ENCODE measurements at places on chromosomes 12 and 14.

GRCh38 chr14:95663226-95663797, 22.9 kb upstream of the TCL1B start:
- DNase-seq: no peak

DNA sequence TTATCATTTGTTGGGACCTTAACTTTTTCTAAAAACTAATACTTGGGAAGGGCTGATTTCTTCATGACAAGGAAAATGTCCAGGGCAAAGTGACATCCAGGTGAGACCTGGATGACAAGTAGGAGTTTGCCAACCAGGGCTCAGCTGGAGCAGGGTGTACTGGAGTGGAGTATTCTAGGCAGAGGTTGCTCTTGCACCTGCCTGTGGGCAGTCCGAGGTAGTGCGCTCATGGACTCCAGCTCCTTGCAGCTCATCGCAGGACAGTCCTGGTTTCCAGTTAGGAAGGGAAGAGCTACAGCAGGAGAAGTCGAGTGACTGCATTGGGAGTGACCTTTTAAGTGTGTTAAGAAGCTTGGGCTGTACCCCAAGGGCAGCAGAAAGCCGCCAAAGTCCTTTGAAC, 175.9 kb downstream of the PELI2 start:
- DNase-seq: no peak

- no peak for DNase-seq
Observed at GRCh38 chr12:69141074-69141473, 98.3 kb upstream of the CPSF6 start.

DNA sequence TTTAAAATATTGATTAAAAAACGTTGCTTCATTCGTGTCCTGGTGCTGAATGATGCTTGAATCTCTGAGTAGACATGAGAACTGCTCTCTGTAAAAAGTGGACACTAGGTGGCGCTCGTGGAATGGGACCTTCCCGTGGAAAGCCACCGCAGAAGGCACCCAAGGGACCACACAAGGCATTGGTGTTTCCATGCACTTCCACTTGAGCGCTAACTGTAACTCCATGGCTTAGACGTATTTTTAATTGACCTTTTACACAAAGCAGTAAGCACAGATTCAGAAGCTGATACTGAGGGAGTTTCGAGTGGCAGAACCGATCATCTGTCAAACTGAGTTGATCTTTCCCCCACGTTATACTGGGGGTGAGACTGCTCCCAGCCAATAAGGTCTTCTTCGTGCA, 135.3 kb downstream of the PRKCH start:
- peak; percentile 58 for DNase-seq

DNA sequence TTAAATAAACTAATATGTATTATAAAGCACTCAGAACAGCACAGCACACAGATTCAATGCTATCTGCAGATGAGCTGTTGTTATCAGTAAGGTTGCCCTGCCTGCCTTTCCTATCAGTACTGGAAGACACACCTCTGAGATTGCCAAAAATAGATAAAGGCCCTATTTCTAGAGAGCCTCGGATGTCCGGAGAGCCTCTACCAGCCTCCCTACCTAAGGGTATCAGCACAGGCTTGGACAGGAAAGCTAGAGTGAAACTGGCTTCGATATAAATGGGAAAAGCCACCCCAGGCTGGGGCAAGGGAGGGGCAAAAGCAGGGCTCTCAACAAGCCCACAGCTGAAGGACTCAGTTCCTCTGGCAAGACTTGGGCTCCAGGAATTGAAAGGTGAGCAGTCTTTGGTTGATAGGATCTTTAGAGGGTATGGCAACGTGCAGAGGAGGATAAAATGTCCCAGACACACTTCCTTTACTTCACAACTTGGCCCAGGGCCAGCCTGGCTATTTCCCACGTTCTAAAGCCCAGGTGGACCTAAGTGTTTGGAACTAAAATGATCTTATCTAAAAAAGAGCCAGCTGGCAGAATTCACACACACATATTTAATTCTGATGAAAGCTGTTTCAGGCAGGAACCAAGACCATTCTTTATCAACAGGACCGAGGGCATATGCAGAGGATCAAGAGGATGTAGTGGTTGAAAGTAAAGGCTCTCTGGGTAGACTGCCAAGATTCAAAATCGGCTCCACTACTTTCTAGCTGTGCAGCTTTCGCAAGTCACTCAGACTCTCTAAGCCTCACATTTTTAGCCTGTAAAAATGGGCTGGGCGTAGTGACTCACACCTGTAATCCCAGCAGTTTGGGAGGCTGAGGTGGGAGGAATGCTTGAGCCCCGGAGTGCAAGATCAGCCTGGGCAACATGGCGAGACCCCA, 37.8 kb upstream of the ITPR2 start:
- DNase-seq: peak; percentile 46
